AG04450 (cell line): ENCODE measurements at places on chromosomes 5 and 9.

DNA sequence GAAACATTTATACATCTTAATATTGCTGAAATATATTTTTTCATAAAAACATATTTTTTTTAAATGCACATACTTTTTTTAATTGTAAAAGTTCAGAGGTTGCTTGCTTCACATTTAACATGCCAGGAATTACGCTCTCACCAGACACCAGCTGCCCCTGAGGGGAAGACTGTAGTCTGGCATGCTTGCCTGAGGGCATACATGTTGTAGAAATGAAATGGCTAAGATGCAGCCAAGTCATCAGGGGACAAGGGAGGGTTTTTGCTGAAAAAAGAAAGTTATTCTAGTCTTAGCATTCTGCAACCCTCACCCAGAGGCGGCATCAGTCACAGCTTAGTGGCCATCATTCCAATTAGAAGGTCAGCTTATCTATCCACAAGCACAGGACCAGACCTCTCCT lies 426.7 kb upstream of the FTMT start:
- no peak for DNase-seq

GRCh38 chr9:134592018-134592818 lies 49.4 kb upstream of the COL5A1 start:
- DNase-seq: peak; percentile 38

GRCh38 chr9:92979283-92980056 lies 32.1 kb downstream of the FGD3 start:
- DNase-seq: no peak

DNA sequence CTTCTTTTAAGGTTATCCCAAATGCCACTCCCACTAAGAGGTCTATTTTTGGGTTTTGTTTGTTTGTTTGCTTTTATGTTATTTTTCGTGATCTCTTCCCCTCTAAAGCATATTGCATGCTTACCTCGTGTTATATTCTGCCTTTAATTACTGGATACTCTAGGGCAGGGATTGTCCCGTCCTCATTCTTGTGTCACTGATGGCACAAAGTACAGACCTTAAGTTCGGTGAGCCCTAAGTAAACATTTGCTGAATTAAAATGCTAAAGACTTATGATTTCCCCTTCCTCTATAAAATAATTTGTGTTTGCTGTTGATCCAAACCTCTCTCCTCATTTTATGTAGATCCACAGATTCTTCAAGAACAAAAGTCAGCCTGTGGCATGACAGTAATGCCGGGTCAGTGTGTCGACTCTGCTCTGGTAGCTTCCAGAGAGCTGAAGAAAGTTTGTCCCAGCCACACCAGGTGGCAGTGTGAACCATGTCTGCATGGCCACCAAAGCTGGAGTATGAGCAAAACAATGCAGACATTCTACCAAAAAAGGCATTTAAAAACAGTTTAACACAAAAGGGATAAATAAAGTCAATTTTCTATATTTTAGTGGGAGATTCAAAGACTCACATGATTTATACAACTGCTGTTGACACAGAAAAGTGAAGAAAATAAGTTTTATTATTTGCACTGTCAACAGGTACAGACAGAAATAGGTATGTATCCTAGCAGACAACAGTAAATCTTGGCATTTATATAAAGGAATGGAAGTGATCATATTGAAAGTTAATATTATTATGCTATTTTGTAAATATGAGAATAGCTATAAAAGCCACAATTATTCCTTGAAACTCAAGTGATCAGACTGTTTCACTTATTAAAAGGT lies 17.9 kb upstream of the POC5 start:
- no peak for DNase-seq

GRCh38 chr5:173204185-173204979 lies 30.6 kb downstream of the NKX2-5 start:
- no peak for DNase-seq

GRCh38 chr5:122170620-122171019 lies 41.3 kb downstream of the ZNF474 start:
- DNase-seq: no peak

GRCh38 chr5:136424835-136425584 lies 59.7 kb upstream of the TRPC7 start:
- DNase-seq: no peak

DNA sequence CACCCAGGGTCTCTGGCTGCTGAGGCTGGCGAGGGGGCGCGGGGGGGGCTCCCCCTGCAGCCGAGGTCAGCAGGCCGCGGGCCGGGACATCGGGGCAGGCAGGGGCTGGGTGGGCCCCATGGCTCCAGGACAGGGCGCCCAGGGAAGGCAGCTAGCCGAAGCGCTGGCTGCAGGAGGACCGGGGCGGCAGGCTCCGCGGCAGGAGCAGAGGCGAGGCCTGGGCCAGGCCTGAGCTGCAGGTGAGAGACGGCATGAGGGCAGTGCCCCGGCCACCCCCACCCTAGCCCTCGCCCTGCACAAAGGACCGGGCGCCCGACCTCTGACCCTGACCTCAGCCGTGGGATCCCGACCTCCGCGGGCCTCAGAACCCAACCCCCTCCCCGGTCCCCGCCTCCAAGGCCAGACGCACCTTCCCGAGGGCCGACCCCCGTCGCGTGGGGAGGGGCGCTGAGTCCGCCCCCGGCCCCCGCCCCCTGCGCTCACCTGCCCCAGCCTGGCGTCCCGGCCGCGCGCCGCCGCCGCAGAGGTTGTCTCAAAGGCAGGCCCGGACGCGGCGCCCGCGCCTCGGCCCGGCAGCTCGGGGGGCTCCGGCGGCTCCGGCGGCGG lies 431 bp downstream of the RNF208 start:
- no peak for DNase-seq

DNA sequence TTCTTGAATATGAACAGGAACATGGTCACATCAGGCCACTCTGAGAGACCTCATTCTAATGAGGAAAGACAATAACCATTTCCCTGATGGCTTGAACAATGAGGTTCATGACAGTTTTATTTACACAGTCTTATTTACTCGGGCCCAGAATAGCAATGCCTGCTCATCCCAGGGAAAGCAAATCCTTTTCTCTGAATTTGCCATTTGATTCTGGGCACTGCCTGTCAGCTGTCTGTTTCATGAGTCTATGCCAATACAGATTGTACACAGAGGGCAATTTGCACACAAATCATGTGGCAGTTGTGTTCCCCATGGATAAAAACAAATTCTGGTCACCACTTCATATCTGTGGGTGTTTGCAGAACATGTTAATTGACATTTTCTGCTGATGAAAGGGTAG lies 492.5 kb downstream of the ACTL7B start:
- no peak for DNase-seq

DNA sequence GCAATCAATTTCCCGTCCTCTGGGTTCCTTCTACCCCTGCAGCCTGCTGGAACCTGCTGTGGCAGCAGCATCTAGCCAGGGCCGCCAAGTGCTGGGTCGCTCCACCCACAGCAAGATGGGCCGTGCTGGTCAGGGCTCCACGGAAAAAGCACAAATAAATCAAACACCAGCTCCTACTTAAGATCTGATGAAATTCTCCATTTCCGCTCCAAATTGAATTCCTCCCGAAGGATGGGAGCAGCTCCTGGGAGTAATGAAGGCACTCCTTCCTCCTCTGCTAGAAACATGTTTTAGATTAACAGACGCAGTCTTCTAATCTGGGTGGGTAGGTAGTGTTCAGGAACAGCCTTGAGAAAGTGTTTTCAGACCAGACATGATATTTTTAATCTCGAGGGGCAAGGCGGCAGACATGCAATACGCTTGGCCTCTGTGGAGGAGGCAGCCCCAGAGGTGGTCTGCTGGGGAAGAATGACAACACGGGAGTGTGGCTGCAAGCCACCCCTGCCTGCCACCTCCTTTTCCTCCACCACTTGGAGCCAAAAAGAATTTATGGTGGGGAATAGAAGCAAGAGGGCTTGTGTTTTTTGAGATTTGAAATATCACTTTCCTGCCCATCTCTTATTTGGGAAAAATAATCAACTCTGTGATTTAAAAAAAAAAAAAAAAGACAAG lies 194.1 kb downstream of the AOPEP start:
- DNase-seq: peak; percentile 33

DNA sequence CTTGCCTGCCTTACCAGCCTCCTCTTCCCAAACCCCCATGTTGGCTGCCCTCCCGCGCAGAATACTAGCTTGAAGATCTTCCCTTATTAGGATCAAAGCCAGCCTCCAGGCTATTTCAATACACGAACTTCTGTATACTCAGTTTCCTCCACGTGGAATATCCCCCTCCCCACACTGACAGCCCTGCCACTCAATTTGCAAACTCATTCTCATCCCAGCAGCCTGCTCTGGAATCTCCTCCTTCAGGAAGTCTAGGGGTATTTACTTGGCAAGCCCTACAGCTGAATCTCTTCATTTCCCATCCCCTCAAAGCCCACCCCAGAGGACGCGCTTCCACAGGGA lies 157.0 kb upstream of the SMIM23 start:
- DNase-seq: no peak

DNA sequence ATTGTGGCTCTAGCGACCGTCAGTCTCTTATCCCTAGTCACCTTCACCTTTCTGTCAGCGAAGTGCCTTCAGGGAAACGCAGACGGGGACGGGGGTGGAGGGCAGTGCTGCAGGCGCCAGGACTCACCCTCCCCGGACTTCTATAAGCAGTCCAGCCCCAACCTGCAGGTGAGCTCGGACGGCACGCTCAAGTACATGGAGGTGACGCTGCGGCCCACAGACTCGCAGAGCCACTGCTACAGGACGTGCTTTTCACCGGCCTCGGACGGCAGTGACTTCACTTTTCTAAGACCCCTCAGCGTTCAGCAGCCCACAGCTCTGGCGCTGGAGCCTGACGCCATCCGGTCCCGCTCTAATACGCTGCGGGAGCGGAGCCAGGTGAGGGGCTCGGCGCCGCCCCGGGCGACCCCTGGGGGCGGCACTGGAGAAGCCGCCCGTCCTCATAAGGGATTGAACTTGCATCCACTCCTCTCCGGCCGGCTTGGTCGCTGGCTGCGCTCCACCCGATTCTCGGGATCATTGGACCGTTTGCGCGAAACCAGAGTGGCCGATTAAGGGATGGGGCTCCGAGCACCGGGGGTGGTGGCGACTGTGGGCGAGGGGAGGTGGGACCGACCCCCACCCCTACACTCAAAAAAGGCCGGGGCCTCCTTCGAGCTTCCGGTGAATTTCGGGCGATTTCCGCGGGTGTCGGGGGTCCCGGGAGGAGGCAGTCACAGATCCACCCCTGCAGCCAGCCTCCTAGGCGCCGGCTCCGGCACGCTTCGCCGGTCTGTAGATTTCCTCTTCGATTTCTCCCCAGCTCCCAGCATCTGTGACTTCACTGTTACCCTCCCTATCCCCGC lies 2.7 kb downstream of the PCDHGC5 start:
- DNase-seq: no peak

DNA sequence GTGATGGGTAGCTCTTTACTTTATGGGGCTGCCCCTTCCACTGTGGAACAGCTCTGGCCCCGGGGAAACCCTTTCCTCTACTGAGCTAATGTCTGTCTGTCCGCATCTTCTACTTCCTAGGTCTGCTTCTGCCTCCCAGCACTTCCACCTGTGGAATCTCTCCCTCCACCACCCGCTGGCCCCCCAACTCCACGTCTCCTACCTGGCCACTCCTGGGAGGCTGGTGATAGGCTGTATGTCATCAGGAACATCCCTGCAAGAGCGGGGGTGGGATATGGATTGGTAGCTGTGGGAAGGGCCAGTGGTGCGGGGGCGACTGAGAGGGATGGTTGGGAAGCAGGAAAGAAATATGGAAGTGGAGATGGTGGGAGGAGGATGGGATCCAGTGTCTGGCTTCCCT lies 9.2 kb downstream of the ALAD start:
- no peak for DNase-seq

DNA sequence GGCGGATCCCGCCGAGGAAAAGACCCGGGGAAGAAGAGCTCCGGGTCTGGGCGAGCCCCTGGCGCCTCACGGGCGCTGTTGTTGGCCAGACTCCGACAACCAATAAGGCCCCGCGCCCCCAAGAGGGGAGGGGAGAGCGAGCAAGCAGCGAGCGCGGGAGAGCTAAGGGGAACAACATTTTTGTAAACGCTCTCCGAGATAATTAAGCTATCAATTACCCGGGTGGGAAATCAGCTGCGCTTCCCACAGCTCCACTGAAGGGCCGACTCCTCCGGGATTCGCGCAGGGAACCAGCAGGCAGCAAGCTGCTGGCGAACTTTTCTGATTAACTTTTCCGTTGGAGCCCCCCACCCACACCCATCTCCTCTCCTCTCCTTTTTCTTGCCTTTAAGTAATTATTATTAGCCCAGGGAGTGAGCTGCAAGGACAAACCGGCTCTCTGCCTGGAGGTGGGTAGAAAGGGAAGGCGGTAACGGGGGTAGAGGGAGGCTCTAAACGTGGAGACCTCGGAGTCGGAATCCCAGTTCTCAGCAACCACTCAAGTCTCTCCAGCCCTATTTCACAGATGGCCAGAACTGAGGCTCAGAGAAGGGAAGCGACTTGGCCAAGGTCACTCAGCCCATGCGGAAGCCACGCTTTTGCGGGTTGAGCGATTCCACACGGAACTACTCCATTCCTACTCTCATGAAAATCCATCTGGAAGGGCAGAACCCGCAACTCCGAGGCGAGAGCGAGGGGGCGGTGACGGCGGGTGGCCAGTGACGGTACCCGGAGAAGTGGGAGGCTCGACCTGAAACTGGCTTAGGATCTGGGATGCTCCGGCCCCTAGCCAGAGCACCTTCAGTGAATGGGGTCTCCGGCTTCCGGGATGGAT lies 1.3 kb downstream of the ASTN2 start:
- DNase-seq: no peak
